Left lobe of liver (tissue), 2 donors: ENCODE measurements at places on chromosomes 6 and 20.

GRCh38 chr6:53932516-53932915, 137.7 kb downstream of the LRRC1 start:
- no peak for DNase-seq

GRCh38 chr6:4531406-4531805, 244.8 kb upstream of the CDYL start:
- no peak for DNase-seq

- no peak for DNase-seq
These were observed 131.9 kb downstream of the GJA10 start for GRCh38 chr6:90026216-90026615.

- DNase-seq: no peak
These were observed 231.6 kb downstream of the QKI start for GRCh38 chr6:163646133-163646532.

- no peak for DNase-seq
These were observed 512.8 kb upstream of the JARID2 start for GRCh38 chr6:14732844-14733757.

GRCh38 chr6:17845598-17845997, 138.9 kb upstream of the NUP153 start:
- DNase-seq: no peak
